GM12864 (cell line): ENCODE measurements at places on chromosomes 7 and 10.

DNA sequence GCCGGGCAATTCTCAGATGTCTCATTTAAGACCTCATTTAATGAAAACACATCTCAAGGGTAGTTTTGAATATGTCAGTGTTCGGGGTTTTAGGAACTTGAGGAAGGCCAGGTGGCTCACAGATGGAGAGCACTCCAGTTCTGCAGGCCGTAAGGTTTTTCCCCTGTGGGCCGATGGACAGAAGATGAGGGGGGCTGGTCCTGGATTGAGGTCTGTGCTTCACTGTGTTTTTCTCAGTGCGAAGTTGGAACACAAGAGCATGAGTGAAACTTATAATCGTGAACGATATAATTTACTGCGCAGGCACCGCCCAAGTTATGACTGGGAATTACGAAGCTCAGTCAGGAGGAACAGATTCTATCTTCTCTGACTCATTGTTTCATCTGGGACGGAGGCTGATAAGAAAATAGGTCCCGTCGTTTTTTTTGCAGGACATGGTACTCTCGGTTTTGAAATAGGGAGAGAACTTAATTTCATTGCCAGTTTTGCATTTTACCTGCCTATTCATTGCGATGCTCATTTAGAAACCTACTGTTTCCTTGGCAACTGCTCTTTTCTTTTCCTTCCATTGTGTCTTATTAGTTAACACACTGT is 591.0 kb upstream of the PFKP start:
- no peak for DNase-seq

- no peak for DNase-seq
Measured at GRCh38 chr10:121734589-121735045, 136.4 kb upstream of the FGFR2 start.

- DNase-seq, result peak; percentile 22
Measured at GRCh38 chr10:110279407-110279986, 25.2 kb downstream of the SMNDC1 start.

GRCh38 chr10:34029455-34029854 is 695.0 kb upstream of the NRP1 start:
- no peak for DNase-seq

GRCh38 chr7:93601363-93601762 is 26.8 kb upstream of the CALCR start:
- DNase-seq, result no peak

DNA sequence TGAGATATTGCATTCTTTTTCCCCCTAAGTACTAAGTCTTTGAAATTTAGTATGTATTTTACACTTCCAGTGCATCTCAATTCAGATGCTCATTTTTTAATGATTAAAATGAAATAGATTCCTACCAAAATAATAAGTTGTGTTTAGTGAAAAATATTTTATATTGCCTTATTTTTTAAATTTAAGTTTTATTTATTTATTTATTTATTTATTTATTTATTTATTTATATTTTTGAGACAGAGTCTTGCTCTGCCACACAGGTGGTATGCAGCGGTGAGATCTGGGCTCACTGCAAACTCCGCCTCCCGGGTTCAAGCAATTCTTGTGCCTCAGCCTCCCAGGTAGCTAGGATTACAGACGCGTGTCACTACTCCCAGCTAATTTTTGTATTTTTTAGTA is 95.5 kb downstream of the RPS24 start:
- no peak for DNase-seq

DNA sequence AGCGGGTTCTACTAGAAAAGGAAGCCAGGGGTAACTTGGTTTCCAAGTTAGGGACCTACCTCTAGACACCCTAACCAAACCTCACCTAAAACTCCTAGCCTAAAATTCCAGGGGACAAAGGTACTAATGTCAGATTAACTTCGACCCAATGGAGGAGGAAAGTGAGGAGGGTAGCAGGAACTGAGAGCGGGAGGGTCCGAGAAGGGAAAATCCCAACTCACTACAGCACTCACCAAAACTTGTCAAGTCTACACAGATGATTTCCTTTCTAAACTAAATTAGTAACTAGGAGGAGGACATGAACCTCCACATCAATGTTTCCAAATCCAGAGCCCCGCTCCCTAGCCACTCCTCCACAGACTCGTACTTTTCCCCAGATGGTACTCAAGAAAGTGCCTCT is 22.6 kb downstream of the CHCHD3 start:
- DNase-seq, result no peak

GRCh38 chr10:80701706-80702105 is 164.0 kb downstream of the SH2D4B start:
- DNase-seq, result no peak

- DNase-seq, result no peak
Measured at GRCh38 chr7:2956526-2957368, 86.9 kb downstream of the CARD11 start.

GRCh38 chr7:28748346-28748745 is 209.8 kb downstream of the TRIL start:
- DNase-seq, result no peak

- no peak for DNase-seq
Measured at GRCh38 chr7:23211589-23211988, 29.7 kb downstream of the NUP42 start.

- DNase-seq, result no peak
Measured at GRCh38 chr7:91636129-91636724, 244.3 kb downstream of the MTERF1 start.

- DNase-seq, result no peak
Measured at GRCh38 chr10:21976739-21977138, 26.8 kb downstream of the DNAJC1 start.

DNA sequence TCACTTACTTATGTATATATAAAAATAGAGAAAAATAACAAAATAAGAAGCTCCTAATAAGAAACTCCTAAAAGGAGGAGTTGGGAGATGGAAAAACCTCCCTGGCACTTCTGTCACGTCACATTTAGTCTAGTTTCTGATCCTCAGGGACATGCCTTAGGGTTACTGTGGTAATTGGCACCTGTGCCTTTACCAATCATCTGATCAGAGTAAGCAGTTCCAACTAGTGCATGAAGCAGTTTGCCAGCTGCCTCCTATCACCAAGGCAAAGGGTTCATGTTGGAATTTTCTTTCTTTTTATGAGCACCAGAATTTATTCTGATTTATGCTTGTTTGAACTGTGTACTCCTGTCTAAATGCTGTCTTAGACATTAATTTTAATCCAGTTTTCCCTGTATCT is 49.9 kb downstream of the ARL4A start:
- DNase-seq, result no peak

DNA sequence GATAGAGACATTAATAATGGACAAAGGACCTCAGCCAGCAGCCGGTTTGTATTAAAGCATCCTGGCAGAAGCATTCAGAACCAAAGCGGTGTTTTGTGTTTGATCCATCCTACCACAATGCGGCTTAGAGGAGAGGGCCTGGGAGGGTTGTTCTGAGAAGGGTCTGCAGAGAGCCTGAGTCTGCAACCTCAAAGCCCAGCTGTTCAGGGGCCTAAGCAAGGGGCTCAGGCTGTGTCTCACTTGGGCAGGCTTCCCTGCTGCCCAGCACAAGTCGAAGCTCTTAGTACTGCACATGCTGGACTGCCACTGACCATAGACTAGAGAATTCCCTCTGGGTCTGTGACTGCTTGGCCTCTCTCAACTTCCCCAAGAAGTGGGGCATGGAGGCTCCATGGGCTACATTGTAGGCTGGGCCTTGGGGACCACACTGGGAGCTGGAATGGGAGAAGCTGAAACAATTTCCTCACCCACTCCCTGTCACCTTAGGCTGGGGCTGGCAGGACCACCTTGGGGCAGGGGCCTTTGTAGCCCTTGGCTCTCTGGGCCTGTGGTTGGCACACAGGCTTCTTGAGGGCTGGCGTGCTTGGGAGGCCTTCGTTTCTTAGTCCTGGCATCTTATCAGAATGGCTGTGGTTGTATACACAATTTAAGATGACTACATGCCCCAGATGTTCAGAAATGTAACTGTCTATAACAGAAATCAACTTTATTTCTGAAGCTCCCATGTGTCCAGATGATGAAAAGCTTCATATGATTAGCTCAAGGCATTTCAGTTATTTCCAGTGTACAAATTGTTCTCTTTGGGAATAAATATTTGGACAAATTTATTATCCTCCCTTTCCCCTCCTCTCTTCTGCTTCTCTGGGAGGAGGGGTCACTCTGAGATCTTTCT is 44.5 kb downstream of the LRRC18 start:
- no peak for DNase-seq

DNA sequence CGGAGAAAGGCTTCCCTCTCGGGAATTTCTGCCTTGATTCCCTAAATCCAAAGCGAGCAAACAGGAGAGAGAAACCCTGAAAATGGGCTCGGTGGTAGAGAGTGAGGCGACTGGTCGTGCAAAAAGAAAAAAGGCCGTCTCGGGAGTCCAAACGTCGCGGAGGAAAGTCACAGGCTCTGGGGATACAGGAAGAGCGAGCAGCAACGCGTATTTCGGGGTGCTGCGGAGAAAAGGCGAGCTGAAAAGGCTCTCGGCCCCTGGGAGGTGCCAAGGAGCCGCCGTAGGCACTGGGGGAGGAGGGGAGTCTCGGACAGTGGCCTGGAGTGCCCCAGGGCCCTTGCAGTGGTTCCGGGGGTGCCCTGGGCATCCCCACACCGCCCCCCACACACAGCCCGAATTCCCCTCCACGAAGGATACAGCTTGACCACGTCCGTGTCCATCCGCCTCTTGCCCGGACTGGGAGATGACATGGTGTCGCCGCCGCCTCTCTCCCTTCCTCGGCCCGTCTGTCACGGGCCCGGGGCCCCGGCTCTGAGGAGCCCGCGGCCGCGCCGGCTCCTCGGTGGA is 591 bp downstream of the UBE2H start:
- no peak for DNase-seq

- DNase-seq, result no peak
Measured at GRCh38 chr7:133561396-133561795, 308.5 kb downstream of the EXOC4 start.

- no peak for DNase-seq
Measured at GRCh38 chr10:44316922-44317215, 68.0 kb downstream of the CXCL12 start.

- peak; percentile 93 for DNase-seq
Measured at GRCh38 chr10:124035928-124036558, 57.4 kb downstream of the CHST15 start.

- no peak for DNase-seq
Measured at GRCh38 chr10:30092151-30092790, 32.9 kb upstream of the JCAD start.

GRCh38 chr10:51074238-51075028 is at the start of gene PRKG1:
Gene PRKG1 (plus strand): TSS chr10:51074487.
- DNase-seq, result no peak

DNA sequence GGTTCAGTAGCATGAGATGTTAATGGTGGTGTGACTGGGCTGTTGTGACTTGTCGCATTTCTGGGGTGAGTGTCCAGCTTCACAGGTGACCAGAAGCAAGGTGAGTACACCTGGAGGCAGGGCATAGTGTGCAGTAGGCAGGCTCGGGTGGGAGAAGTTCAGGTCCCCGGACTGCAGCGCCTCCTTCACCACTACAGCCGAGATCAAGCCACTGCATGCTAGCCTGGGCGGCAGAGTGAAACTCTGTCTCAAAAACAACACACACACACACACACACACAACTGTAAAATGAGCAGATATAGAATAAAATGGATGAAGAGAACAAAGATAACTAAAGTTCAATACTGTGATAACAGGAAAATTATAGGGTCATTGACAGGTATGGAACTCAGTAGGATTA is 11.1 kb upstream of the PARD3 start:
- no peak for DNase-seq

GRCh38 chr7:55464422-55464821 is 99.3 kb downstream of the LANCL2 start:
- no peak for DNase-seq

DNA sequence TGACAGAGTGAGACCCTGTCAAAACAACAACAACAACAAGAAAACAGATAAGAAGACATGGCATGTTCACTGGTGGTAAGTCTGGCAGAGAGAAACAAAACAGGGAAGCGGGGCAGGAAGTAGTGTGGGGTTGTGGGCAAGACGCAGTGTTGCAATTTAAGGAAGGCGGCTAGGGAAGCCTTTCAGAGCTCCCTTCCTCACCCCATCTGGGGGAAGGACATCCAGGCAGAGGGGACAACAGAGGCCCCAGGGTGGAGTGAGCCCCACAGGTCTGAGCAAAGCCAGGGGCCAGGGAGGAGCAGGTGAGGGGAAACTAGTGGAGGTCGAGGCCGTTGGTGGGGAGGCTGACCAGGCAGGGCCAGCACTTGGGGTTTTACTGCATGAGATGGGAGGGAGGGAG is 16.8 kb downstream of the LAT2 start:
- no peak for DNase-seq

GRCh38 chr10:16646181-16647059 is 124.7 kb upstream of the C1QL3 start:
- DNase-seq, result no peak

DNA sequence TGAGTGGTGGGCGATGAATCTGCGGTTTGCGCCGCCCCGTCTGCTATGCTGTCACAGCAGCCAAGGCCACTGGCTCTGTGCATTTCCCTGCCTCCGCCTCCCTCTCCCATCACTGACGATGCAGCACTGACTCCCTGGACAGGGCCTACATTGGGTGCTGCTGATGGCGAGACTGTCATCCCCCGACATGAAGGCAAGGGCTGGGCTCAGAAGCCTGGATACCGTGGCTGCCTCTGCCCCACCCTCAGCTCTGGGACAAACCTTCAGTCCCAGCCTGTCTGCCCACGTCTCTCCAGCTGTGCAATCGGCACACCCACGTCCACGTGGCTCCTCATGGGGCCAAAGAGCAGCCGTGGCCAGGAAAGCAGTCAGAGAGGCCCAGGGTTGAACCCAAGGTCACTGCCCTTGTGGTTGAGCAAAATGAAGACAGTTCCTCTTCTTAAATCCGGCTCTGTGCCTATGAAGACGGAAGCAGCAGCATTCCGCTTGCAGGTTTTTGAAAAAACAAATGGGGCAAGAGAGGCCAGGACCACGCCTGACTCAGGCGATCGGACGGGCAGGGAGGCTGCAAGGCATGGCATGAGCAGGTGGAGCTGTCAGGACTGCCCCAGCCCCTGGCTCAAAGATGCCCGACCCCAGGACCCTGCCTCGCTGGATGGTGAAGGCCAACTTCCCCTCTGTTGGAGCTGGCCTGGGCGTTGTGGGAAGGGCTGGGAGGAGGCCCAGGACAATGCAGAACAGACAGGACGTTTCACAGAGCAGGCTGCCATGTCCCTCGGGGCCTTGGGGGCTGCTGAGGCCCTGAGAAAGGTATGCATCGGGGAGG is 517.5 kb downstream of the DNAJB6 start:
- DNase-seq, result no peak

GRCh38 chr7:91582799-91583477 is 297.6 kb downstream of the MTERF1 start:
- DNase-seq, result no peak

DNA sequence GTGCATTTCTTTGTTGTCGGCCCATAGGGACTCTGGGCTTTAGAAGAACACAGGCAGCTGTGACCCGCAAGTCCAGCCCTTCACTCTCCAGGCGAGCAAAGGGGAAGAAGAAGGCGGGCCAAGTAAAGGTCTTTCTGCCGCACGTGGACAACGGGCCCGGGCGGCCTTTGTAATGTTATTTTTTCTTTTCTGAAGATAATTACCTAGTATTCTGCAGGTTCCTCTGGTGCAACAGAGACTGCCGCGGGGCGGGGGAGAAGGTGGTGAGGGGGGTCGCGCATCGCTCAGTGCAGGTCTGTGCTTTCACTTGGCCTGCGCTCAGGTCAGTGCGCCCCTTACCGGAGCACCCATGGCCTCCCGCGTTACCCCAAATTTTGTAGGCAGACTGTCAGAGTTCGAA is 7.1 kb upstream of the TBX20 start:
- no peak for DNase-seq
